ENCODE measurements at places on chromosomes 12 and 14.
A peak's percentile ranks its signal among the peaks of the same experiment; 100 is the strongest.

DNA sequence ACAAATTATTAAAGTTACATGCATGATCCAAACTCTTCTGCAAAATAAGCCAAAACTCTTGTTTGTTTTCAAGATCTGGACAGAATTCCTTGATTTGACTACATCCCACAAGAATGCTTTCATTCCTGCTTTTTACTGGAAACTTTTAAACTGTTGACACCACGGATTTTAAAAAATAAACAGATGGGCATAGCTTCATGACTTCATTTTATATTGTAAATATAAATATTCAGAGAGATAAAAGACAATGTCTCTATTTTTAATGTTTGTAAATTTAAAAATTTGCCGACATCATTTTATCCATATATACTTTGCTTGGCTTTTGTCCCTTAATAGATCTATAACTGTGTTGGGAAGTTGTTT is 134.3 kb upstream of the DCN start:
- no peak for DNase-seq

GRCh38 chr14:68471964-68472508 is 320.8 kb downstream of the ZFP36L1 start:
- DNase-seq, result no peak

DNA sequence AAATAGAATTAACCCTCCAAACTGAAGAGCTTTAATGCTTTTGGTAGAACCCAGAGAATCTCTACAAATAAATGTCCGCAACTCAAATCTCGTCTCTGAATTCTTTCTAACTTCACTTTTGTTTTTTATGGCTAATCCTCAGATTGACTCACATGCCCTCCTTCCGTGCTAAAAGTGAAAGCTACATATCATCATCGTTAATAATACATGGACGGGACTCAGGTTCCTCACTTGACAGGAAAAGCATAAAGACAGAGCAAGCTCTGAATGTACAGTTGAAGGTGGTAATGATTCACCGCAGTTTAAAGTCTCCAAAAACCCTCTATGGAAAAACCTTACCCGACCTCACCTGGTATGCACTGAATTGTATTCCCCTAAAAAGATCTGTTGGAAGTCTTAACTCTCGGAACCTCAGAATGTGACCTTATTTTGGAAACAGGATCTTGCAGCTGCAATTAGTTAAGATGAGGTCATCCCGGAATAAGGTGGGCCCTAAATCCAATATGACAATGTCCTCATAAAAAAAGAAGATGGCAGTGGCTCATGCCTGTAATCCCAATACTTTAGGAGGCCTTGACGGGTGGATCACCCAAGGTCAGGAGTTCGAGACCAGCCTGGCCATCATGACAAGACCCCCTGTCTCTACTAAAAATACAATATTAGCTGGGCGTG is 147.4 kb upstream of the FOXN3 start:
- DNase-seq, result no peak

- no peak for DNase-seq
These were observed 242.2 kb downstream of the TMEM132C start for GRCh38 chr12:128509170-128509569.

- no peak for DNase-seq
These were observed 32.8 kb downstream of the SH2B3 start for GRCh38 chr12:111438481-111438880.

DNA sequence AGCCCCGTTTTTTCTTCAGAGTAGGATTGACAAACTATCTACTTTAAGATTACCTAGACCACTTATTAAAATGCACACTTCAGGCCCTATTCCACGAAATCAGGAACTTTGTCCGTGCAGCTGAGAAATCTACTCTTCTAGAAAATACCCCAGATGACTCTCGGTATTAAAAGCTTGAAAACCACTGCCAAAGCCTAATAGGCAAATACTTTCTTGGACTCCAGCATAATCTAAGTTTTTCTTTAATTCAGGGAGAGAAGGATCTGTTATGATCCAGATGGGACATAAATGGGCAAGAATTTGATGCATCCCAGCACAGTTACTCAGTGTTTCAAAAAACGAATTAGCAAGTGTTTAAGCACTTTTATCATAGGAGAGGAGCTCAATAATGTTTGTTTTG is 94.5 kb downstream of the TMX1 start:
- DNase-seq, result no peak

DNA sequence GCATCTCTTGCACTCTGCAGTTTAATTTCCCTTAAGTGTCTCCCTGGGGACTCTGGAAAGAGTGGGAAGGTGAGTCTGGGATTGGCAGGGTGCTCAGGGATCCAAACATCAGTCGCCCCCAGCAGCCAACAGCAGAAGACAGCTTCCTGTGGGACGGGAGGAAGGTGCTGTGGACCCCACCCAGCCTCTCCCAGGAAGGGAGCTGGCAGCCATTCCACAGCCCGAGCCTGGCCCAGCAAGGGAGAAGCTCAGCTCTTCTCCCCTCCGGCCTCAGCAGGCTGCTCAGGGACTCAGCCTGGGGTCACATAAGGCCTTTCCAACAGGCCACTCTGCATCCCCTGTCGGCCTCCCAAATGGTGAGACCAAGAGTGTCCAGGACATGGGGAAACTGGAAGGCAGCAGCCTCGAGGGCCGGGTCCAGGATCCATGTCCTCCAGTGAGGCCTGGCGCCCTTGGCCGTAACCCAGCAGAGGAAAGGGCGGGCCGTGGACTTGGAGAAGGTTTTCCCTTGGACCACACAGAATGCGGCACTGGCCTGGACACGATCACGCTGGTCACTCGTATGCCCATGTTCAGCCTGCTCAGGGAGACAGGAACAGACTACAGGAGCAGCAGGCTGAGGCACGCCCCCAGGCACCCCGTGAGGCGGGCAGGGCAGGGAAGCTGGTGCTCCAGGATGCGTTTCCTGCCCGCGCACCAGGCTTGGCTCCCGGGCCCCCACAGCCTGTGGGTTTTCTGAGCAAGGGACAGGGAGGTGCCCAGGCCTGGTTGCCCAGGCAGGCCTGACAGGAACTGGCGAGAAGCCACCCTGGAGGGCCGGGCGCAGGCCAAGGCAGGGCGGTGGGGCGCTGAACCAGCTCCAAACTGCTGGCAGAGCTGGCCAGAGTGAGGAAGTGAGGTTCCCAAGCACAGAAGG is 3.5 kb downstream of the XRCC3 start:
- DNase-seq, result no peak

GRCh38 chr14:61533513-61534255 is 161.6 kb upstream of the HIF1A start:
- DNase-seq, result no peak

DNA sequence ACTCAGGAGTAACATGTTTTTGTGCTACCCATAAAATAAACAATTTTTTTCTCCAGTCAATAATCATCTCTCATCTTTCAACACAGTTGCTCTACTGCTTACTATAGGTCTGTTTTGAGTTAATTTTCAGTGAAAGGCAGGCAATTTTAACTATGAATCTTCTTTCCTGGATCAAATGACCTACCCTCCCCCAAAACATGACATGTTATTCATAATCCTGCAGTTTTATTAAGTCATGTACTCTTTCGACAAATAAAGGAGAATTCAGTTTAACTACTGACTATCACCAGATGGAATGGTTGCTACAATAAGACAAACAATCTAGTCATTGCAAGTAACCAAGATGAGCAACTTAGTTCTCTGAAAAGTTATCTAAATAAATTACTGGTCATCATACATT is 106.0 kb upstream of the FAR2 start:
- DNase-seq, result no peak

GRCh38 chr14:78399316-78399889 is 229.2 kb downstream of the NRXN3 start:
- no peak for DNase-seq

DNA sequence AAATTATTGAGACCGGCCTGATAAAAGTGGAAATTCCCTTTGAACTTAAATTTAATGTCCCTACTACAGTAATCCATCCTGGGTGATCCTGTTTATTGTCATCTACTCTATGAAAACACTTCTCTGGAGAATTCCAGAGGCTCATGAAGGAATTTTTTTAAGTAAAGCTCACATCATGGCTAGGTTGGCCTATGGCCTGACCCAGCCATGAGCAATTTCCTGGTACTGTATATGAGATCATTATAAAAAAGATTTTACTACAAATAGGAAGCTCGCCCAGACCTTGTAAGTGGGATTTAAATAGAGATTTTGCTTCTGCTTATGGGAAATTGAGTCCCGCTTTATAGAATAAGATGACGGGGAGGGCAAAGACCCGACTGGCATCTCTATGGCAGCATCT is 215.5 kb downstream of the DPF3 start:
- no peak for DNase-seq

GRCh38 chr12:23083267-23083666 is 458.3 kb downstream of the ETNK1 start:
- DNase-seq, result no peak

GRCh38 chr12:132618683-132619043 is at the start of gene P2RX2:
Gene P2RX2, plus strand, starts transcription at chr12:132618776. Its CDS starts 41 bp downstream, at chr12:132618817.
- no peak for DNase-seq

- DNase-seq, result peak; percentile 75
These were observed 986.4 kb downstream of the AACS start for GRCh38 chr12:126051611-126052107.

GRCh38 chr14:23379366-23380196 is 2.7 kb downstream of the CMTM5 start:
- peak; percentile 31 for DNase-seq

DNA sequence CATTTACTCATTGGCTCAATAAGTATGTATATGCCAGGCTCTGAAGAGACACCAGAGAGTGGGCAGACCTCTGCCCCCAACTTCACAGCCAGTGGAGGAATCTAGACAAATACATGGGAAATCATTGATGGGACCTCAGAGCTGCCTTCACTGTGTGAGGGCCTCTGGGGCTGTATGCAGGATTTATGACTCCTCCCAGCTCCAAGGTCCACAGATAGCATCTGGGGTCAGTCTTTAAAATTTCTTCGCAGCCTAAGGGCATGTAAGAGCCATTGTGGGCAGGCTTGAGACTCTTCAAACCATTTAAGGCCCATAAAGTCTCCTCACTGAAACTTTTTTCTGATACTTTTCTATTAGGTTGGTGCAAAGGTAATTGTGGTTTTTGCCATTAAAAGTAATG is 125.5 kb downstream of the SPTSSA start:
- no peak for DNase-seq

- no peak for DNase-seq
These were observed 21.4 kb upstream of the TMEM106C start for GRCh38 chr12:47941871-47942613.

Data from NCI-H748 treated with DMSO at 0.1 percent for 48 hours (cell line).